RCC 7860 (cell line): ENCODE measurements at places on chromosomes 2 and 18.

- DNase-seq = no peak
Measured at GRCh38 chr2:157269922-157270321, 12.4 kb downstream of the GALNT5 start.

DNA sequence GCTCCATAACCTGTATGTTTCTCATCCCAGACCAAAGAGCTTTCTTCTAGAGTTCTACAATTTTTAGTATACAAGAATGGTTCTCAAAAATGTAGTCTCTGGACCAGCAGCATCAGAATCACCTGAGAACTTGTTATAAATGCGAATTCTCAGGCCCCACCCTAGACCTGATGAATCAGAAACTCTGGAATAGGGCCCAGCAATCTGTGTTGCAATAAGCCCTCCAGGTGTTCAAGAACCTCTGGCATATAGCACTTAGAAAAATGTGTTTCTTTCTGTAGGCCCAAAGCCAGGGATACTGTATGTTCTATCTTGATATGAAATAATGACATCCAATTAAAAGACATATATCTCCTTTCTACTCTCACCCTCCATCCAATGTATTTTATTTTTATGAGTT lies 10.4 kb downstream of the PAIP2B start:
- DNase-seq = no peak

- no peak for DNase-seq
Measured at GRCh38 chr2:44087714-44088092, 81.0 kb upstream of the PPM1B start.

- no peak for DNase-seq
Measured at GRCh38 chr2:11750422-11750821, 4.0 kb downstream of the LPIN1 start.

- no peak for DNase-seq
Measured at GRCh38 chr2:236061899-236062298, 106.3 kb downstream of the GBX2 start.

- DNase-seq = no peak
Measured at GRCh38 chr2:217901835-217902378, 100.9 kb downstream of the TNS1 start.

GRCh38 chr2:78546843-78547242 lies 478.7 kb upstream of the REG3G start:
- no peak for DNase-seq

DNA sequence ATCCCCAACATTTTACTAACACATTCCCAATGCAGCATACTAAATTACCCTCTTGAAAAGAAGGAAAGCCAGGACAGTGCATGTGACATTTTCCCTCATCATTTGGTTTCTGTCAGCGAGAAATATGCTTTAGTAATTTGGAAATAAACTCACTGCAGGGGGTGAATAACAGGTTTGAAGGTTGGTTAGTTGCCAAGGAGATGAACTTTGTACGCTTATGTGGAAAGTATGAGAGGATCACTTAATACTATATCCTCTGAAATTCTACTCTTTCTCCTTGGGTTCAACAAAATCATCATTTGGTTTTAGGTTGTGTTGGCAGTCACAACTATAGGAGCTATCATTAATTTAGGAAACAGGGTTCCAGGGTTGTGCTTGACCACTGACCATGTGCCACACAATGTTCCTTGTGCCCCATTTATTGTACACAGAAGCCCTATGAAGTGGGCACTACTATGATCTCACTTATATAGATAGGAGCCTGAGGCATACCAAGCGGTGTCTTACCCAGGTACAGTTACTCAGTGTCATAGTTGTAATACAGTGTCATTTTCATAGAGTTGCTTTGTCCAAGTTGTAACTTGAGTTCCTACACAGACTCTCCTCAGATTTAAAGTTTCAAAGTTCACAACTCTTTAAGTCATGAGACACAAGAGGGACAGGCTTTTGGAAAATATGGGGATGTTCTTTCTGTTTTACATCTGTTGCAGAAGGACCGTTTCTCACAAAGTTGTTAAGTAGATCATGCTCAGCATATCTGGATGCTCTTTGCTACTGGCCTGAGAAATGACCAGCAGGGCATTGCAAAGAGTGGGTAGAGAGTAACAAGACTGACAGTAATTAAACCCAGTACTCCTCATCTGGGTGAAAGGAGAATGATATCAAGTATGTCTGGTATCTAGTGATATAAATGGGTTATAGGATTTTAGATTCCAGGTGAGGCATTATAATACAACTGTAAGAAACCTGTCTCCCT lies 91.8 kb downstream of the MAP4K4 start:
- DNase-seq = no peak

DNA sequence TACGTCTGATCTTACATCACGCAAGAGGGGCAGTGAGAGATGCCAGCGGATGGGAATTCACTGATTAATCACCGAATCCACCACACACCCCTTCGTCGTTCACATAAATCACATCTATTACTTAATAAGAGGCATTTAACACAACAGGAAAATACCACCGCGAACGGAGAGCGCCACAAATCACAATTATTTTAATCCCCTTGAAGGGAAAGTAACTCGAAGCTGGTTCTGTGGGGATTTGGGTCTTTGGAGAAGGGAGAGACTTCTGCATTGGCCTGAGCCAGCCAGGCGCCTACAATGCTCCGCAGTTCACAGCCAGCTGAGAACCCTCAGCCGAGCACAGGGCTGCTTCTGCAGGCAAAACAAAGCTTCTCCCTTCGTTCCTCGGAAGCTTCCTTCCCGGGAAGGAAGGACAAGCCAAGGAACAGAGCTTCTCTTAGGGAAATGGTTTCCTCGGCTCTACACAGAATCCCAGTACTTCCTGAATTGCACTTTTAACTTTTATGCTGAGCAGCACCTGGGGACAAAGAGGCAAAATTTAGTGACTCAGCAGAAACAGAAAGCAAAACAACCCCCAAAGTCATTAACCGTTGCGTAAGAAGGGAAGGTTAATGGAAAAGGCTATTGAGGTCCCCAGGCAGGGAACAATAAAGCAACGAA lies at the start of gene LRP1B:
TSS of gene LRP1B (minus strand) at position 7 of the 660 bp plus-strand sequence. CDS start 287 bp downstream, outside the sequence.
- no peak for DNase-seq

- no peak for DNase-seq
Measured at GRCh38 chr2:133192028-133192427, 376.2 kb downstream of the NCKAP5 start.

DNA sequence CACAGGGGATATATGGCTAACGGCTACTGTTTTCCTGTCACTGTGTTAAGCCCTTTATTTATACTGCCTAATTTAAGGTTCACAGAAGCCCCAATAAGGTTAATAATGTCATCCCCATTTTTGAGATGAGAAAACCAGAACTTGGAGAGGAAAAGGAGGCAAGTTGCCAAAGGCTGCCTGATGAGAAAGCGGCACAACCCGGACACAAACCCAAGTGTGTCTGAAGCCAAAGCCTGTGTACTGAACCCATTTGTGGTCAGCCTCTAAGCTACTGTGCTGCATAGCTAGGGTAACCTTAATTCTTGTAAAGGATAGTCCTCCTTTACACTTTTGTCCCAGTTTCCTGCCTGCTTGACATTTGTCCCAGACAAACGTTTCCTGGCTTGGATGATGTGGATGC lies 954.7 kb upstream of the FANCL start:
- no peak for DNase-seq

DNA sequence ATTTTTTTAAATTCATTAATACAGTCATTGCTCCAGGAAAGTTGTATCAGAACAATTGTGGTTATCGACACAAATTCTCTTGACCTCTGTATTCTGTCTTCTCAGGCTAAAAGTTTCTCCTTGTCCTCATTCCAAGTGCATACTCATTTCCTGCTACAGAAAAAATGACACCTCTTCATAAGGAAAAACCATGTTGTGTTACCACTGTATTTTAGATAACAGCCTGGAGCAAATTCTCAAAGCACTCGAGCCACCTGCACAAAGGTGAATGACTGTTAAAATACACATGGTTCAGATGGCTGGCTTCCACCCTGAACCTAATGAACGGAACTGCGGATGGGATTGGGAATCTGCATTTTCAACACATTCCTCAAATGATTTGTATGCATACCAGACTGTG lies 586.5 kb downstream of the EPHA4 start:
- DNase-seq = no peak

DNA sequence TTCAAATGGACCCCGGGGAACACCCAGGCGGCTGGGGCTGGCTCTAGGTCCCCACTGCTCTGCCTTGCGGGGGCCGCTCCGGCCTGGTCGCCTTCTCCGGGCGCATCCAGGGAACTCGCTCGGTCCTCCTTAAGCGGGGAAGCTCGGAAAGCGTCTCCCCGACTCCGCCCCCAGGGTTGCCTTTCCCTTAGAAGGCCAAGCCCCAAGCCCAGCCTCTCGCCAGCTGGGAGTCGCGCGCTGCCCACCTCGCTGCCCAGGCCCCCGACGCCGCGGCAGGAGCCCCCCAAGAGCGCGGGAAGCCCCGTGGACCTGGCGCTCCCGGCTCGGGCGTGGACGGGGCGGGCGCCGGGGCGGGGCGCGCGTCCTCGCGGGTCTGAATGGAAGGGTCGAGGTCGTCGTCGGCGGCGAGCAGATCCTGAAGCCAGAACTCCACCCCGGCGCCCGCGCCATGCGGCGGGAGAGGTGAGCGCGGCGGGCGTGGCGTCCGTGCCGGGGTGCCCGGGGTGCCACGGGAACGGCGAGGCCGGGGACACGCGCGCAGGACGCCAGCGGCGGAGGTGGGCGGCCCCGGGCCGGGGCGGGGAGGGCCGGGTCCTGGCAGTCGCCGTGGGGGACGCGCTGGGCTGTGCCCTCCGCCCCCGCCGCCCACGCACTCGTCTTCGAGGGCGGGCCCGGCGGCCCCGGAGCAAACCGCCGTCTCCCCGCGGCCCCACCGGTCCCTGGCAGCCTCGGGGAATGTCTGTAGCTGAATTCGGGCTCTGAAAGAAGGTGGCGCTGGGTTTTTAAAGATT lies at the start of gene BOK:
TSS of gene BOK (plus strand) at position 214 of the 791 bp plus-strand sequence. CDS start 739 bp downstream, outside the sequence.
- DNase-seq = peak; percentile 52

DNA sequence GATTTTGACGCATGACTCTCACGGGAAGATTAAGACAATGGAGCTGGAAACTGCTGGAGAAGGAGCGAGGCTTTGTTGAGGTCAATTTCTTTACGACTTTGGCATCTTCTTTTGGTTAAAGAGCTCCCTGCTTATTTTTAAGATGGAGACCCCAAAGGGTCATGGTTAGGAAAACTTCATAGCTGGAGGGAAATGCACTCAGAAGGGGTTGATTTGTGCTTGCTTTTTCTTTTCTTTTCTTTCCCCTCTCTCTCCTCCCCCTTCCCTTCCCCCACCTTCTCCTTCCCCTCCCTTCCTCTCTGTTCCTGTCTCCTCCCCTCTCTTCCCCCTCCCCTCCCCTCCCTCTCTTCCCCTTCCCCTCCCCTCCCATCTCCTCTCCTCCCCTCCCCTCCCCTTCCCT lies 79.0 kb downstream of the TNP1 start:
- no peak for DNase-seq

- DNase-seq = no peak
Measured at GRCh38 chr2:231342061-231342711, 53.3 kb upstream of the B3GNT7 start.

DNA sequence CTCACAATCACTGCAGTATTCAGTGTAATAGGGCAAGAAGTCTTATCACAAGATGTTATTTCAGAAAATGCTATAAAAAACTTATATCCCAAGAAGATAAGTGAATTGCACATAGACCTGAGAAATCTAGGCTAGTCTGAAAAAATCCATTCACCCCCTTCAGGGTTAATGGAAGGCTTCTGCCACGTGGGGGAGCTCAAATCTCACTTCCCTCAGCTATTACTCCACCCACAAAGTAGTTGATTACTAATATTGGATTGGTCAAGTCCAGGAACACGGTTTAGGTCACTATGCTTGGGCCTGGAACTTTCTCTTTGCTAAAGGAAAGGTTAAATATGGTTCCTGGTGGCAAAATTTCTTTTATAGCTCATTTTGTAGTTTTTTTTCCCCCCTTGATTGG lies 51.2 kb upstream of the ADAM23 start:
- DNase-seq = peak; percentile 29

- DNase-seq = no peak
Measured at GRCh38 chr2:174878537-174879147, 114.4 kb upstream of the CHRNA1 start.

DNA sequence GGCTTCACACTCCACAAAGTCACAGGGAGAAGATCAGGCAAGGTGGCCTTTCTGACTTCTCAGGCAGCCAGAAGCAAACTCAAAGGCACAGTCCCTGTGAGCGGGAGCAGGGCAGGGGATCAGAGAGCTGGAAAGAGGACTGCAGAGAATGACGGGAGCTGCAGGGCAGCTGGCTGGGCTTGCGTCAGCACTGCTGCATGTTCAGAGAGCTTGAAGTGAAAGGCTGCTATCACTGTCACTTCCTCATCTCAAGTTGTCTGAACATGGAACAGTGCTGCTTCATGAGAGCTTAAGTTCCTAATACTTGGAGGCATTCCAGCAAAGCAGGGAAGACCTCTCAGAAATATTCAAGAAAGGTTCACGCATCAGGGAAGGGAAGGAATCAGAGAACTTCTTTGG lies 20.4 kb downstream of the TGFBRAP1 start:
- no peak for DNase-seq

DNA sequence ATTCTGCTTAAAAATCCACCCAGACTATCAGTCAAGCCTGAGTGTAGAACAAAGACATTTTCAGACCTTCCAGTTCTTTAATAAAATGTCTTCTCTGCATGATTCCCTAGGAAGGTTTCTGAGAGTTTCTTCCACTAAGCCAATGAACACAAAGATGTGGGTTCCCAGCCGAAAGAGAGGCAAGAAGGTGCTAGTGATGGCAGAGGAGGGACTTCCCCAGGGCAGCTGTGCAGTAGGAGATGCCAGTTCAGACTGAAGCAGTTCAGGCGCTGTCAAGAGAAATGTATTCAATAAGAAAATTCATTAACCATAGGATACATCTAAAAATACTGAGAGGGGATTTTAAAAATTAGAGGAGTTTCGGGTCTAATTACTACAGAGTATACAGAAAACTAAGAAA lies 83.3 kb downstream of the RND3 start:
- no peak for DNase-seq
